ENCODE measurements at places on chromosomes 1 and 21.

GRCh38 chr21:42214921-42215320 is 4.0 kb upstream of the ABCG1 start:
- no peak for DNase-seq

- no peak for DNase-seq
Observed at GRCh38 chr1:233359431-233359830, 31.9 kb downstream of the MAP3K21 start.

- DNase-seq: no peak
Observed at GRCh38 chr1:36367066-36367465, 18.7 kb downstream of the STK40 start.

- peak; percentile 14 for DNase-seq
Observed at GRCh38 chr1:180402001-180402400, 100.4 kb downstream of the ACBD6 start.

DNA sequence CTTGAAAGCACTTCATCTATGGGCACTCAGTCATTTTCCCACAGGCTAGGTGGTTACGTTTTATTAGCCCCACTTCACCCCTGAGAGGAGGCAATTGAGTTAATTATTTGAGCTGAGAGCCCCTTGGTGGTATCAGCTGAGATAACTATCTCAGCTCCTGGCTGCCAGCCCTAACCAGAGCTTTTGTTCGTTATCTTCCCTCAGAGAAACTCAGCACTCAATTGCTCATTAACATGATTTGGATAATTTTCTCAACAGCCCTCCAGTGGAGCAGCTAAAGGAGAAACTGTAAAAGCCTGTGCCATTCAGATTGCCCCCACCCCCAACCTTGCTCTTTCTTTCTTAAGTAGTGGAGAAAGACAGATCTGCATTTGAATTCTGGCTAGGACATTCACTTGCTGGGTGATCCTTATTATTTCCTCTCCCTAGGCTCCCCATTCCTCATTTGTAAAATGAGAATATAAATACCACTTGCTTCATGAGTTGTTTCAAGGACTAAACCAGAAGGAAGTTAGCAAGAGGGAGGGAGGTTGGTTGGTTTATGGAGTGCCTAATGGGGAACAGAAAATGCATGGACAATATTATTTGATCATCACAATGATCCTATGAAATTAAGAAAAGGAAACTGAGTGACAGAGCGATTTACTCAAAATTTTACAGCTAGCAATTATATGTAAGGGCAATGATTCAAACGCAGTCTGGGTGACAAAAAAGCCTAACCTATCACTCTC is 218.7 kb upstream of the FGGY start:
- peak; percentile 73 for DNase-seq

GRCh38 chr1:175845985-175846384 is 102.6 kb upstream of the TNR start:
- no peak for DNase-seq

DNA sequence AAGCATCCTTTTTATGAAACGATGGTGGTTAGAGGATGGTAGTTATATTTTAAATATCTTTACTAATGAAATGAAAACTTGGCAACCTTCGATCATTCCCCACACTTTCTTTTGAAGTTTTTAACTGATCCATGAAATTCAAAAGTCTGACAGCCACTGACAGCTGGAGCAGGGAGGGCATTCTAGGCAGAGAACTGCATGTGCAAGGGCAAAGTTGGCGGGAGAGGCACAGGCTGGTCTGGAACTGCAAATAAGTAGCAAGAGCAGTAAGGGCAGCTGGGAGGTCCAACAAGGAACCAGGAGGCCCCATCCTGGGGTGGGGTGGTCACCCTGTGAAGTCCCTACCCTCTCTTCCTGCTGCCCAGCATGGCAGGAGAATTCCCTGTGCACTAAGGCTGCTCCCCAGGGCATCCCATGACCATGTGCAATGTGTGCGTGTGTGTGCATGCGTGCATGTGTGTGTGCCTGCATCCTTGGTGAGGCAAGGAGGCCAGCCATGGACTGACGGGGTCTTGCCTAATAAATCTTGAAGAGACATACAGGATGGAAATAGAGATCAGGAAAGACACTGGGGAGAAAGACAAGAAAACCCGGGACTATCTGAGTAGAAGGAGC is 33.1 kb upstream of the FOXO6 start:
- no peak for DNase-seq

- DNase-seq: no peak
Observed at GRCh38 chr1:107541412-107541811, 400.6 kb downstream of the NTNG1 start.

DNA sequence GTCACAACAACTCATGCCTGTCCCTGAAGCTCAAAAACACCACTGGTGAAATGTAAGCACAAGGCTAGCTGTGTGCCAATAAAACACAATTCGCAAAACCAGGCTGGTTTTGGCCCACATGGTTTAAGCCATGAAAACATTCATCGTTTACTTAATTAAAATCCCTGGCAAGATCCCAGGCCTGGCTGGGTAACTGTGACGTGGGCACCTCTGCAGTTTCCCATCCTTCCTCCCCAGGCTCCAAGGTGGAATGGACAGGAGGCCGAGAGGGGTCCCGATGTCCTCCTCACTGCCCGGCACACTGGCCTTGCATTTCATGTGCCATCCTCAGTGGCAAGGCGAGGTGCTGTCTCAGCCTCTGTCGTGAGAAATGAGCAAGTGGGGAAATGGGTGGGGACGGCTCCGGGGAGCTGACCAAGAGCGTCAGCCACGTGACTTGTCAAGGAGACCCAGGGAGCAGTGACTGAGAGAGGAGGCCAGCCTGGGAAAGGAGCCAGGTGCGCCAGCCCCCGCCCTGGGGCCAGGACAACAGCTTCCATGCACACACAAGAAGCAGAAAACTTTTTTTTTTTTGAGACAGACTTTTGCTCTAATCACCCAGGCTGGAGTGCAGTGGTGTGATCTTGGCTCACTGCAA is 153.1 kb upstream of the RAB4A start:
- DNase-seq: peak; percentile 78

GRCh38 chr1:22750685-22751051 is 40.0 kb downstream of the EPHB2 start:
- DNase-seq: no peak

- DNase-seq: no peak
Observed at GRCh38 chr1:94629259-94630181, 88.0 kb upstream of the F3 start.

DNA sequence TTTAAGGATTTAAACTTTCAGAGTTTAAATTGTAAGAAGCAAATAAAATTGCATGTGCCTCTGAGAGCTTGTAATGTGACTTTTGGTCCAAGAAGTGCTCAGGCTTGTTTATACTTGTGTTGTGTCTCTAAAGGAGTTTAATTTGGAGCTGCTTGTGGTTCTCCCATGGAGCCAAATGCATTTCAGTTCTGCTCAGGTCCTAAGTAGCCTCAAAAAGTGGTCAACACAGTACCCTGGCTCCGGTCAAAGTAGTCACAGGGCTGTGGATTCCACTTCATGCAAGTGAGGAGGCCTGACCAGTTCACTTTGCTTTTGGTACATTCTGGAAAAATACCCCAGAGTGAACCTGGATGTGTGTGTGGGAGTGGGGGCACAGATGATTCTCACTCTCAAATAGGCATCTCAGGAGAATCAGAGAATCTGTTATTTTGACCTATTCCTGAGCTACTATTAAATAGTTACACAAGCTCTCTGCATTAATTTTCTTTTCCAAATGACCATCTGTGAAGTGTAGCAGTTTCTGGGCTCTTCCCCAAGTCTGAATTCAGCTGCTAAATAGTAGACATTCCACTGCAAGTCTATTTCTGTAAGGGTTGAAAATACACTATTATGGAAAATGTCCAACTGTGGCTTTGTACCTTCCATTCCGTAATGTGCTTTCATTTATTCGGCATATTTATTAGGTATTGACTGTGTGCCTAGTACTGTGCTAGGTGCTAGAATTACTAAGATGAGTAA is 31.7 kb upstream of the AGO1 start:
- DNase-seq: no peak

DNA sequence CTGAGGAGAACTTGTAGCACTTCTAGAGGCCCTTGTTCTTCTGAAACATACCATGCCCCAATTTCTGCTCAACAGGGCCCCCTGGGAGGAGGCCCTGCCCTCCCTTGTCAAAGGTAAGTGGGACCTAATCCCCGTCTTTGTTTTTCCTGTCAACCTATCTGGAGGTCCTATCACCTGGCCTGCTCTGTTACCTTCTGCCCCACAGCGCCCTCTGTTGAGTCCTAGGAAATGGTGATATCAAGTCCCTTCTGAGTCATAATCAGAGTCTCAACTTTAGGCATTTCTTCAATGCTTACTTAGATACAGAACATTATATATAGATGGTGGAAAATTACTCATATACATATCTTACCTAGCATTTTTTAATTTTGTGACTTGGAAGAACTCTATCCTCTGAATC is 28.2 kb upstream of the FCRL4 start:
- peak; percentile 21 for DNase-seq

GRCh38 chr1:89986020-89986419 is 8.9 kb upstream of the ZNF326 start:
- DNase-seq: no peak

GRCh38 chr1:24094554-24094953 is 17.4 kb downstream of the MYOM3 start:
- no peak for DNase-seq

GRCh38 chr1:245301921-245302320 is 147.1 kb downstream of the KIF26B start:
- no peak for DNase-seq

DNA sequence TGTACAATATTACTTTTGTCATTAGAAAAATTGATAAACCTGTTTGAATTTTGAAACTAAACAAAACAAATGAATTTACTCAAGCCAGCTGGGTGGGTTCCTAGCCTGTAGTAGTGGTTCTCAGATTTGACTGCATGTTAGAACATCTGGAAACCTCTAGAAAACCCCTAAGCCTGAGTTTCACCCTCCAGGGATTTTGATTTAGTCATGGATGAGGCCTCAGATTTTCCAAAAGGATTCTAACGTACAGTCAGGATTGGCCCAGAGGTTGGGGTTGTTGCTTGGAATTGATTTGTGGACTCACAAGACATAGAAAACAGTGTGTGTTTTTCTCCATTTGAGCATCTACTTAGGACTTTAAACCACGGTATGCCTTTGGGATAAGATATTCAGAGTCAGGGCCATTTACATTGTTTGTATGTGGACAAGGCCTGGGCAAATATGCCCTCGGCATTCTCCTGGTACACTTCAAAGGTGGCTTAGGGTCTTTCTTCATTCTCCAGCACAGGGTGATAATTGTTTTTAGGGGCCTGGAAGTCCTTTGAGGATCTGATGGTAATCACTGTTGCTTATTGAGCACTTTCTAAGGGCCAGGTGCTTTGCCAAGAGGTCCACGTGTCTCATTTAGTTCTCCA is 42.6 kb downstream of the ATP5PO start:
- no peak for DNase-seq

- no peak for DNase-seq
Observed at GRCh38 chr1:197388801-197389200, 120.7 kb downstream of the CRB1 start.

DNA sequence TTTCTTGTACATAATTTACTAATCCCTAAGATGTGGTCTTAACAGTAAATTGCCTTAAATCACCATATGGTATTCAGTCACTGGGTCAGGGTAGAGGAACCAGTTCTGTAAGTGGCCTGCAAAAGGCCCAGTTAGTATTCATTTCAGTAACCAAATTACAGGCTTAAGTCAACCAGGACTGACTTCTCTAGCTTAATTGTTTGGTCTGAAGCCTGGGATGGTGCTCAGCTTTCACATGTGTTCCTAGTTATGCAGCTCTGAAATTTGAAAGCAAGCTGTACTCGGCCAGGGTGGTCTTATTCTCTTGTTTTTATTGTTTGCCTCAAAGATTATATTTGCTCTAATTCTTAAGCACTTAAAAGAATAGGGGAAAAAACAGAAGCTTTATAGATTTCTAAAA is 144.6 kb downstream of the MAGI3 start:
- no peak for DNase-seq

GRCh38 chr1:18978706-18979105 is 22.2 kb upstream of the IFFO2 start:
- DNase-seq: no peak

DNA sequence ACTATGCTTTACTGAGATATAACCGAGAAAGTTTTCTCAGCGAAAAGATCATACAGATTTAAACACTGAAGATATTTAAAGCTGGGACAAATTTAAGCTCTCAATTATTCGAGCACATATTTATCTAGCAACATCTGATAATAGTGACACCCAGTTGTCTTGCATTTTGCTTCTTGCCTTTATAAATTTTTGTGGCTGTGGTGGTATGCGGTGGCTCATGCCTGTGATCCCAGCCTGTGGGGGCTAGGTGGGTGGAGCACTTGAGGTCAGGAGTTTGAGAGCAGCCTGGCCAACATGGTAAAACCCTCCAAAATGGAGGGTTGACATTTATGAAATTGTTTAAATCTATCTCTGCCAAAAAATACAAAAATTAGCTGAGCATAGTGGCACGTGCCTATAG is 312.2 kb downstream of the SPATA17 start:
- DNase-seq: no peak

- peak; percentile 76 for DNase-seq
Observed at GRCh38 chr1:223129229-223129901, 13.7 kb downstream of the TLR5 start.

DNA sequence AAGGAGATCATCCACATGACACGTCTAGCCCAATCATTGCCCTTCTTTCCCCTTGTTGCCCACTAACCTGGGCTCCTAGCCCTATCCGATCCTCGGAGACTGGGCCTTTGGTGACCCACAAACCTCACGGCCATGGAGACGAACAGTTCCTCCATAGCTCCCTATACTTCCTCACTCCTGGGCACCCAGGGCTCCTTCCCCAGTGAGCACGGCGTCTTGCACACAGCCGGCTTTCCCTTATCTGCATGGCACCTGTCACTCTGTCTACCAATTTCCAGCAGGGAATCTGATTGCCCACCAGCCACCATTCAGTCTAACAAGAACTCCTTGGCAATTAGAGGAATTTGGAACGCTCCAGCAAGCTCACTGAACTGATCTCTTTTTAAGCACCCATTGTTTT is 3.1 kb downstream of the GNG4 start:
- no peak for DNase-seq

GRCh38 chr1:31804098-31804497 is 11.7 kb downstream of the SPOCD1 start:
- DNase-seq: no peak

GRCh38 chr1:35611655-35612054 is 29.7 kb downstream of the PSMB2 start:
- DNase-seq: no peak

DNA sequence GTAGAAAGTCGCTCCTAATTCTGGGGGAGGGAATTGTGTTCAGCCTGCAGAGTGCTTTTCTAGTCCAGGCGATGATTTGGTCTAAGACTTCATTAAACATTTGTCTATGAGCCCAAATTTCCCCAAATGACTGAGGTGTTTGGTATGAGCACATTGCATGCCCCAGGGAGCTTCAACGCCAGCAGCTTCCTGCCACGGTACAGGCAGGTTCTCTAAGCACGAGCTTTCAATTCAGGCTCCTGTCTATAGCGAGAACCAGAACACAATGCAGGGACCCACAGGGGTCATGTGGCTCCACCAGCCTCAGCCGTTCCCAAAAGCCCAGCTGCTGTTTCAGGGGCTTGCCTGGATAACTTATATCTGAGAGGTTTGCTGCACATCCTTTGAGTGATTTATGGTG is 34.1 kb upstream of the H6PD start:
- DNase-seq: no peak

Measured in suppressor macrophage treated with lipopolysaccharide for 1 hour (primary cell).